ENCODE measurements at places on chromosomes 5 and 9. TPM values are rescaled to one million over a fixed set of nuclear protein-coding genes. Genes with fewer than 3 reads are reported as not detected.

CDC20B gene
- not detected for total RNA-seq

LNPEP gene
- 116 TPM for total RNA-seq

MED7 gene
- 19.6 TPM for total RNA-seq

PTRH1 gene
- total RNA-seq = 8.9 TPM

UGCG gene
- 12.9 TPM for total RNA-seq

RNF183 gene
- not detected for total RNA-seq

ADAMTS19 gene
- not detected for total RNA-seq

SLC28A3 gene
- not detected for total RNA-seq

ADAMTSL1 gene
- not detected for total RNA-seq

BTNL9 gene
- 232 TPM for total RNA-seq

SLC1A1 gene
- total RNA-seq = not detected

IFNE gene
- total RNA-seq = not detected

PCDHGB3 gene
- total RNA-seq = 6.1 TPM

CAMK2A gene
- total RNA-seq = not detected

FBP2 gene
- not detected for total RNA-seq

PCDHB5 gene
- total RNA-seq = not detected

RORB gene
- total RNA-seq = not detected

INSL4 gene
- not detected for total RNA-seq

IDNK gene
- total RNA-seq = 8.2 TPM

C7 gene
- total RNA-seq = not detected

INSL6 gene
- not detected for total RNA-seq

RLN2 gene
- total RNA-seq = 3.8 TPM

CYSRT1 gene
- total RNA-seq = 3.7 TPM

CMYA5 gene
- total RNA-seq = 0.13 TPM

SWI5 gene
- total RNA-seq = 18.2 TPM

NDUFAF2 gene
- total RNA-seq = 36.8 TPM

PRLR gene
- total RNA-seq = not detected

CCDC192 gene
- total RNA-seq = not detected

Data from OCI-LY7 (cell line).